SK-MEL-5 (cell line): ENCODE measurements at places on chromosomes 12 and 14. TPM values are rescaled to one million over a fixed set of nuclear protein-coding genes. Genes with fewer than 3 reads are reported as not detected.

DNA sequence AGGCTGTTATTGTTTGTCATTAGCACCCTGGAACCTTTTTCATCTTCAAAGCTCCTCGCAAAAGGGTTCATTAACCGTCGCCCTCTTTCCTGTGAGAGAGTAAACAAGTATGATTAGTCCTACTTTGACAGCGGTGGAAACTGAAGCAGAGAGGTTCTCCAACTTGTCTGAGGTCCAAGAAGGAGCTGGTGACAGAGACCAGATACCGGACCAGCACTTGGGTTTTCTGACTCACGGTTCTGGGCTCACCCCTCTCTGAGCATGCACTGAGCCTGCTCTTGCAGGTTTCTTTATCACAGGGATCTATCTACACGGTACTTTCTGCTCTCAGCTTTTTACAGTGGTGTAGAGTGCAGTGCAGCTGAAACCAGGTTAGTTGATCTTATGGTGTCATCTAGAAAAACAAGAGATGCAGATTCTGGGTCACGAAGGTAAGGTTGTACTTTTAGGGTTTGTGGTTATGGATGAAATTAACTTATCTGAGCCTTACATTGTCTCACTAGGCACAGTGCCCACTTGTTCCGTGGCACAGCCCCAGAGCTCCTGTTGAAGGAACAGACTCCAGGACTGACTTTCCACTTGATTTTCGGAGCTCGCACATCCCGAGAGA, 62.1 kb downstream of the PPP2R5C start:
- DNase-seq, result no peak

DNA sequence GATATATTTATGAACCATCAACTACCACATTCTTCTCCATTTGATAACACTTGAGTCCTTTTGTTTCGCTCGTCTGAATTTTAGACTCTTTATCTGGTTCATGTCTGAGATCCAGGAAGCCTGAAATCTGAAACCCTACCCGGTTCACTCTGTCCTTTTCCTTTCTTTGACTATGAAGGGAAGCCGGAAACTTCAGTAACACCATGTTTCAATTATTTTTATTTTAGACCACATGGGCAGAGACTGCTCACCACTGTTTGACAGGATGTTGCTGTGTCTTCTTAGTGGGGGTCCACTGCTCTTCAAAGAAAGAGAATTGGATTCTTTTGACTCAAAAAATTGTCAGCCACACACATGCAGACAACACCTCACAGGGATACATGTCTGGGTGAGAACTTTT, 331.9 kb upstream of the FLRT2 start:
- DNase-seq, result no peak

DNA sequence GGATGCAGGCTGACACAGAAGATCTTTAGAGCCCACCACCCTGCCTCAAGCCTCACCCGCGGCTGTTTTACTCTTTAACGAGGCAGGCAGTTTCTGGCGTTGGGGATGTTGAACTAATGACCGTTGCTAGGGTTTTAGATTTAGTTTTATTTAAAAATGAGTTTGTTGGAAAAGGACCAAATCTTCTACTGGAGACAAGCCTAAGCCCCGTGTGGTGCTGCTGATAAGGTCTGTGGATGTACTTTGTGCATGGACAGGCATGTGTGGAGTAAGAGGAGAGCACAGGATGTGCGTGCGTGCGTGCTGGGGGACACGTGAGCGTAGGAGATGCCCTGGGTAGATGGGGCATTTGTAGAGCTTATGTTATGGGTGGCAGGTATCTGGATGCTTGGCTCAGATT, 5.7 kb downstream of the NTF3 start:
- DNase-seq, result no peak

- no peak for DNase-seq
These were observed 179.2 kb downstream of the KICS2 start for GRCh38 chr12:64042911-64043310.

DNA sequence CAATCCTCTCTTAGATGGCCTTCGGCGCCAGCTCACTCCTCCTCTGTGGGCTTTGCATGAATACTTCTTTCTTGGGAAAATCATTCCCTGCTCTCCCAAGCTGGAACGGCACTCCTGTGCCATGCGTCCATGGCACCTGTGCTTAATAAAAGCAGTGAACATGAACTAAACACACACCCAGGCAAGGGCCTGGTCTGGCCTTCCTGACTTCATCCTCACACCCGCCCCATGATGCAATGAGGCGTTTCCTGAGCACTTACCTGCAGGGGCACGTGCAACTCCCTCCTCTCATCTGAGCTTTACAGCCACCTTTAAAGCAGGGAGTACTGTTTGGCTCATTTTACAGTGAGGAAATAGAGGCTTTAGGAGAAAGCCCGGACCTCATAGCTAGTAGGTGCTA, 219.8 kb downstream of the SLC41A2 start:
- no peak for DNase-seq

DNA sequence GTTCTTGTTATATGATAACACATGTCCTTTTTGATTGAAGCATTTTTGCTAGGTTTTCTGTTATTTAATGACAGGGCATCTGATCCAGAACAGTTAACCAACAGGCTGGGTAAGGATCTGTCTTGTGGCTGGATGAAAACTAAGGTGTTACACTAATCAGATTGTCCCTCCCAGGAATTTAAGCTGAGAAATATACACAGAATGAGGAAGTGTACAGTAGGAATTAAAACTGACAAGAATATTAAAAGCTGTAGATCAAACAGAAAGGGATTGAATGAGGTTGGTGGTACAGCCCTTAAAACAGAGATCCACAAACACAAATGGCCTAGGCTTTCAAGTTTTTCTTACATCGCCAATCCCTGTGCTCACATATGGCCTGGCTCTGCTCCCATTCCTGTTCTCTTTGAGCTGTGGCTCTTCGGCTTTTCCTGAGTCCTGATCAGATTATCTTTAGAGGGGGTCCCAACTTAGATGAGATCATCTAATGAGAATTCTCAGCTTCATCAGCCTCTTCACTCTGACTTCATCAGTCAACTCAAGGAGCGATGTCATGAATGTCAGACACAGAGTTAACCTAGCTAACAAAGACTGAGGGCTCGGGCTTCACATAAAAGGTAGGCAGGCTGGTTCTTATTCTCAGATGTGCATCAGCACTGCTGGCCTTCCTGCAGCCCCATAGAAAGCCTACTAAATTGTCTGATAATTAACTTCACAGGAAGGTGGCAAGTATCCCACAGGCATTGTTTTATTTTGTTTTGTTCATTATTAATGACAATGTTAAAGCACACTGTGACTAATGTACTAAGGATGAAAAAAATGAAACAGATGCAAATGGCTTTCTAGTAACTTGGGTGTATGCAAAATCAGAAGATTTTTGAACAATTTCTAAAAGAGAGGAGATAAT, 11.4 kb downstream of the PYGL start:
- DNase-seq, result no peak

DNA sequence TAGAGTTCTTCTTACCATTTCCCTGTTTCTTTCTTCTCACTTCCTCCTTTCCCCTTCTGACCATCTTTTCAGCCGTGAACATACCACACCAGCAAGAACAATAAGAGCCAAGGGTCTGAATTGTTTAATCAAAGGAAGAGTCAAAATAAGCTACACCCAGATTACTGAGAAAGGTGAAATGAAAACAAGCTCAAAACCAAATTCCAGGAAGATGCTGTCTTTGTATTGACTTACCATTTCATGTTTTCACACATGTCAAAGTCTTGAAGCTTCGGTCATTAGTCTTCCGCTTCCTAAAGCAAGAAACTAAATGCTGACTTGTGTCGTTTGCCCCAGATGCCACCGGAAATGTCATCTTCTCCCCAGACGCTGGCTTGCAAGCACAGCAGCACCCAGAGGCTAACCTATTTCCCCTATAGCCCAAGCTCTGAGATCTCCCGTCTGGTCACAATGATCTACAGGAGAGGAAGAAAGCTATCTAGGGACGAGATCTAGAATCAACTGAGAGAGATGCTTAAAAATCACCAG, 136.5 kb upstream of the AMIGO2 start:
- no peak for DNase-seq

Gene LYZ
- 0.37 and 0.88 TPM in 2 replicates for total RNA-seq

Gene DICER1
- total RNA-seq, result 36.6 and 38.8 TPM in 2 replicates
